ENCODE measurements at places on chromosomes 4 and X.

DNA sequence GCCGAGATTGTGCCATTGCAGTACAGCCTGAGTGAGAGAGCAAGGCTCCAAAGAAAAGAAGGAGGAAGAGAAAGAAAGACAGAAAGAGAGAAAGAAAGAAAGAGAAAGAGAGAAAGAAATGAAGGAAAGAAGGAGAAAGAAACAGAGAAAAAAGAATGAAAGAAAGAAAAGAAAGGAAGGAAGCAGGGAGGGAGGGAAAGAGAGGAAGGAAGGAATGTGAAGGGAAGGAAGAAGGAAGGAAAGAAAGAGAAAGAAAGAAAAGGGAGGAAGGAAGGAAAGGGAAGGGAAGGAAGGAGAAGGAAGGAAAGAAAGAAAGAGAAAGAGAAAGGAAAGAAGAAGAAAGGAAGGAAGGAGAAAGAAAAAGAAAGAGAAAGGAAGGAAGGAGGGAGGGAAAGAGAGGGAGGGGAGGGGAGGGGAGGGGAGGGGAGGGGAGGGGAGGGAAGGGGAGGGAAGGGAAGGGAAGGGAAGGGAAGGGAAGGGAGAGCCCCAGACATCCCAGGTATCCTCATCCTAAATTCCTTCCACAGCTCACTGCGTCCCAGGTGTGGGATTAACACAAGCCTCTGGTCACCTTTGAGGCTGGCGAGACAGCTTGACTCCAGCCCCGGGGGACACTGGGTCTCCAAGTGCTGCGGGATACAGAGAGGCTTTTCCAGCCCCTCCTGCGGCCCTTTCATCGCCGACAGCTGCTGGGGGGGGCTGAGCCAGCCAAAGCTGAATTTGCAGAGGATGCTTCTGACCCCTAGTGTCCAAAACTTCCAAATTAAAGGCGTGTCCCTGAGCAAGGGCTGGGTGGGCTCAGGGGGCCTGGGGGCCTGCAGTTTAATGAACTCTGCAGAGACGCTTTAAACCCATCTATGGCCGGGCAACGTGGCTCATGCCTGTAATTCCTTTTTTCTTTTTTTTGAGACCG, 24.2 kb upstream of the CSF2RA start:
- no peak for DNase-seq

GRCh38 chrX:134452596-134452995, 7.4 kb upstream of the HPRT1 start:
- DNase-seq = no peak

DNA sequence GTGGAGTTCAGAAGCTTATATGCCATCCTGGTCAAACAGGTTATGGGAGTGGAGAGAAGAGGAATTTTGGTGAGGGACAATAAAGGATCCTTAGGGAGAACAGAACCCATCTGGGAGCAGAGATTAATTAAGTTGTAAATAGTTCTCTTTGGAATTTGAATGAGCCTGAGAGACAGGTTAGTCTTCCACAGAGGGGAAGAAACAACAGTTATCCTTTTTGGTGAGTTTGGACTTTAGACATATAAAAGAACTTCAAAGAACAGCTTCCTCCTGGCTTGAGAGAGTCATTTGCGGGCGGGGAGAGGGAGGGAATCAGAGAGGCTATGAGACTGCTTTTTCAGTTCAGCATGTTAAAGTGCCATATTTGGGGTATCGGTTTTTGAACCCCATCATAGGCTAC, 793.3 kb upstream of the MAGEB2 start:
- DNase-seq = no peak

DNA sequence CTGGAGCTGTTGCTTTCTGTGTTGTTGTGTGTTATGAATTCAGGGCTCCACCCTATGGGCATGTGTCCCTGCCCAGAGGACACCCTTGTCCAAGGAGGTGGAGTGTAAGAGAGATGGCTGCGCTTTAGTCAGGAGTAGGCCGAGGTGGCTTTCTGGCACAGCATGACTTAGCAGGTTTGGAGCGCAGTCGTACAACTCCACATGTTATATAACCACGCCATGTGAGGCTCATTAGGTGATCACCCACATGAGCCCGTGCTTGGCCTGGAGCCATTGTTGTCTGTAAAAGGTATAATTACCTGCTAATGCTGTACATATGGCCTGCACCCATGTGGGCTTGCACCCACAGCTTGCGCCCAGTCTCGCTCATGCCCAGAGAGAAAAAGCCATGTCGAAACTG, 15.8 kb upstream of the ANAPC4 start:
- DNase-seq = no peak

DNA sequence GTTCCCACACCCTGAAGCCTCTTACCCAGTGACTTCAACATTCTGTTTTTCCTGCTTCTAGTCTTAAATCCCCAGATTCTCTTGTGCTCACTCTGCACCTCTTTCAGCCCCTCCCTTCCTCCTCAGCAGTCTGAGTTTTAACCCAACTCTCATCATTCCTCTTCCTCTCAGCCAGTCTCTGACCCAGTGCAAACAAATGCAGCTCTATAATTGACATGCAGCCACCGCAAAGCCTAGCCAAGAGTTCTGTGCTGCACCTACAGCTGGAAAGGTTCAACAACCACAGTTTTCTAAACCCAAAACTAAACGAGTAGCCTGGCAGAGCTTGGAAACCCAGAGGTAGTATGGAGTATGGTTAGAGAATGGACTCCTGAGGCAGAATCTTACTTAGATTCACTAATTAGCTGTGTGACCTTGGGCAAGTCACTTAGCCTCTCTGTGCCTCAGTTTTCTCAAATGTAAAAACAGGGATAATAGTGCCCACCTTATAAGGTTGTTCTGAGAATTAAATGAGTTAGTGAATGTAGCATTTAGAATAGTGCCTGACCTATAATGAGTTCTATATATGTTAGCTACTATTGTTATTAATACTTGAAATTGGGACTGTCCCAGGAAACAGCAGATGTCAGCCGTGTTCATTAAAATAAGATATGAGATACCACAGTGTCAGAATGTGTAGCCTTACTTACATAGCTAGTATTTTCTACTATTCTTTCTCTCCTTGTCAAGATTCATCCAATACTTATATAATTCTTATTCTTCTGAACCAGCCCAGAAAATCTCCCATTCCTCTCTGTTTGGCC, 3.5 kb downstream of the TMEM154 start:
- DNase-seq = no peak
